ENCODE measurements at places on chromosomes 6 and 20.

DNA sequence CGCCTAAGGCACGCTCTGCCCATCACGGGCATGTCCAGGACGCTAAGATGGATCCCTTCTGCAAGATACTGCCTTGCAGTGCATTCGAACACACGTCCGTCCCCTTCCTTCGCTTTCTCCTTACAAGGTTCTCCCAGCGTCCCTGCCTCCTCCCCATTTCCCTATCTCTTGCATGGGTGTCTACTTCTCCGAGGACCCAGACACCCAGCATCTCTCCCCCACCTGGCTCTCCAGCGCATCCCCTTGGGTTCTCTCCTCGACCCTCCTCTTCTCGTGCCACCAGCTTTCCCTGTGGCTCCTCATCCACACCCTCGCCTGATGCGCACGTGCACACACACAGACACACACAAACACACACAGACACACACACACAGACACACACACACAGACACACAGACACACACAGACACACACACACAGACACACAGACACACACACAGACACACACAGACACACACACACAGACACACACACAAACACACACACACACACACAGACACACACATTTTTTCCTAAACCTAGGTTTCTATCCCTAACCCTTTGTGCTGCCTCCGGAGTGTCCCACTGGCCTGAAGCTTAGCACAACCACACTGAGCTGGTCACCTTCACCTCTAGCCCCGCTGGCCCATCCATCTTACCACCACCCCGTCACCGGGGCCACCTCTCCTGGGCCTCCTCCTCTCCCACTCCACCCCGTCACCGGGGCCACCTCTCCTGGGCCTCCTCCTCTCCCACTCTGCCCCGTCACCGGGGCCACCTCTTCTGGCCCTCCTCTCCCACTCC is 31.9 kb downstream of the ANKRD60 start:
- DNase-seq, result no peak

DNA sequence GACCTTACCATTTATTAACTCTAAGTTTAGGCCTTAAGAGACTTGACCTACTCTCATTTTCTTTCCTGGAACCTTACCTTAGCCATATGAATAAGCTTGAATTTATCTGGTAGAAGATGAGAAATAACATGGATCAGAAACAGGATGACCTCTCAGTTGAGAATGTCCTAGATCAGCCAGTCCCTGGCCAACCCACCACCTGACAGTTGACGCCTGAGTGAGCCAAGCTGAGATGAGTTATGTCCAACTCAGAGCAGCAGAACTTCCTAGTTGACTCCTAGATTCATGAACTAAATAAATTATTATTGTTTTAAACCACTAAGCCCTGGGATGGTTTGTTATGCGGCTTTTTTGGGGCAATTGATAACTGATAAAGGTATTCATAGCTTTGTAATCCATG is 233.0 kb upstream of the RAB32 start:
- DNase-seq, result no peak

DNA sequence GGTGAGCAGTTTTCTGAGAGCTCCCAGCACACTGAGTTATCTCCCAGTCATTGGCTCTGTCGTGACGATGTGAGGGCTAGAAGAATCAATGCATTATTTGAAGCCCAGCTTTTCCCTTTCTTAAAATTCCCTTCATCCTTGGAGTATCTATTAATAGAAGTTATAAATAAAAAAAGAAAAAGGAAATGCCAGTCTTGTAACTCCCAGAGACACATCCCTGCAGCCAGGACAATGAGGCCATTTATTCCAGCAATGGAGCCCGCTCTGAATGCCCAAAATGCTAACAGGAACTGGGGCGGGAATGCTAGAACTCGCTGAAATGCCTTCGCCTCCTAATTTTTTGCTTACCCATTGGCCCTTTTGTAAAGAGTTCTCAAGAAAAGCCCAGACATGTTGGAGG is 305.8 kb downstream of the TFAP2C start:
- DNase-seq, result no peak

DNA sequence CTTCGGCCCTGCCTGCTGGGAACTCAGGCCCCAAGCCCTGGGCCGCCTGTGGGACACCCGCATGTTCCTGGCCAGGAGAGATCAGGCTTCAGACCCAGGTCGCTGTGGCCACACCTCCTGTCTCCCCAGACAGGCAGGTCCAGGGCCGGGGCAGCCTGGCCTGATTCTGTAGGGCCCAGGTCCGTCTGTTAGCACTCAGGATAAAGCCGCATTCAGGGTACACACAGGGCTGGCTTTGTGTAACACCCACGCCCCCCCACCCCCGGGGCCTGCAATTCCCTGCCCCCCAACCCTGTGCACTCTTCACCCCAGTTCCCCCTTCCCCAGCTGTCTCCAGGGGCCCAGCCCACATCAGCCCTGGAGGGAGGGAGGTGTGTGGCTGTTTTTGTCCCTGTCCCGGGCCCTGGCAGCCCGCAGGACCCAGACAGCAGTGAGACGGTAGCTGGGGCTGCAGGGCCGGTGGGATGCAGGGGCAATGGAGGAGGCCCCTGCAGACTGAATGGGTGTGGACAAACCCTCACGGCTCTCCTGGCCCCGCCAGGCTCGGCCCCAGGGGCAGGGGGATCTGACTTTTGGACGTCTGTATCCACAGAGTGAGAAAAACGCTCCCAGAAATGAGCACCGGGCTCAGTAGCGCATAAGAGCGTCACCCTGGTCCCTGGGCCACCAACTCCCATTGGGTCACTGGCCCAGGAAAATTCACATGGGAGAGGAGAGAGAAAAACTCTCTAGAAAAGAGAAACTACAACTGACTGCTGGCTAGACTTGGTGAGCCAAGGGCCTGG is 42.4 kb upstream of the ZBP1 start:
- DNase-seq, result peak; percentile 37

GRCh38 chr6:157244175-157244574 is 79.1 kb downstream of the TMEM242 start:
- DNase-seq, result no peak

DNA sequence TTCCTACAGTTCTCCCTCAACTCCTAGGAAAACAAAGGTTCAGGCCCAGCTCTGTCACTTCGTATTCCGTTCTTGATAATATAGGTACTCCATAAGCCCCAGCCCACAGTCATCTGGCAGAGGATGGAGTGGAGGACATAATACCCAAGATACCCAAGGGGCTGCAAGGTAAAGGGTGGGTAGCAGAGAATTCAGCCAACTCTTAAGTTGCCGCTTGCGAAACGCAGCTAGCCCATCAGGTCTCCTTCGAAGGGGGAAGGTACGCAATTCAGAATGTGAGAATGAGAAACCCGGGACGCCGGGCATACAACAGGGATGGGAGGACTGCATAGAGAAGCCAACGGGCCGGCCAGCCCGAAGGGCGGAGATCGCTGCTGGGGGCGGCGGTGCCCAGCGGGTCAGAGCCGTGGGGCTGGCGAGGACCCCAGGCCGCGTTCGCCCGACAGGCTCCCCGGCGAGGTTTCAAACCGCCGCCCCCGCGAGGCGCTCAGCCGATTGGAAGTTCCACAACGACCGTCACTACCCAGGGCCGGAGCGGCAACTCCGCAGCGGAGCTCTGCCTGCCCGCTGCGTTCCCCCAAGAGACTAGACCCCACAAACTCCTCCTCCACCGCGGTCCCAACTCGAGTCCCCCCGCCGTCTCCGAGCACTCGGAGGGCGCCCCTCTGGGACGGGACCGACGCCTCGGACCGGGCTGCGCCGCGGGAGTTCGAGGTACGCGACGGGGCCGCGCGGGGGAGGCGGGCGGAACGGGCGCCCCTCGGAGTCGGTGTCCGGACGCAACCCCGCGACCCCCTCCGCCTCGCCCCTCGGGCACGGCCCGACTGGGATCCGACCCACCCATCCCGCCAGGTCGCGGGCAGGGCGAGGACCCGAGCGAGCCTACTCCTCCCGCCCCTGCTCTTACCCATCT is 911 bp downstream of the CDK19 start:
- peak; percentile 63 for DNase-seq

DNA sequence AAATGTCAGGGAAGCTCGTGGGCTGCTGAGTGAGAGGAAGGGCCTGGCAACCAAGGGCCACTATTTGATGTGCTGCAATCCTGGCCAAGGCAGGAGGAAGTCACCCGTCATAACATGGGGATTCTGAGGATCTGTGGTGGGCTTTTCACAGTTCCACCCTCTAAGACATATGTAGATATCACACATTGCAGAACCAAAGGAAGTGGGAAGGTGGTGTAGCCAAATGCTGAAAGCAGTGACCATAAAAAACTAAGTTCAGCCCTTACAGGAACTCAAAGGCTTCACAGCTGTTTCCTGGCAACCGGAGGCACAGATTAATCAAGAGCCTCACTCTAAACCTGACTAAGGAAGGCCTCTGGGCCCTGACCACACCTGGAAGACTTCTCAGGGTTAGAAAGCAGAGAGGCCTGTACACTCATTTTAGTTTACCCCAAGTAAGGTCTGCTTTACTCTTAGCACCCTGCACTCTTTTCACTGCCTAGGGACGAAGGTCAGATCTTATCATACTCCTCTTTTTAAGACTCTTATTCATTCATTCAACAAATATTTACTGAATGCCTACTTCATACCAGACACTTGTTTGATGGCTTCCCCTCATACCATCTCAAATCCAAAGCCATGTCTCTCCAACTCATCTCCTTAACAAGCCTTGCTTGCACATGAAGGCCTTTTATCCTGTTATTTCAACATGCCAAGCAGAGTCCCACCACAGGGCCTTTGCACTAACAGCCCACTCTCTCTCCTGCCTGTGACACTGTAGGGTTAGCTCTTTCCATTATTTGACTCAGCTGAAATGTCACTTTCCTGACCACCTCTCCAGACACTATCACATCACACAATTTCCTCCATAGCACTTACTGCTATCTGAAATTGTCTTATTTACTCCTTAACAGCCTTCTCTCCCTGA is 2.6 kb downstream of the UBE2V1 start:
- DNase-seq, result no peak

DNA sequence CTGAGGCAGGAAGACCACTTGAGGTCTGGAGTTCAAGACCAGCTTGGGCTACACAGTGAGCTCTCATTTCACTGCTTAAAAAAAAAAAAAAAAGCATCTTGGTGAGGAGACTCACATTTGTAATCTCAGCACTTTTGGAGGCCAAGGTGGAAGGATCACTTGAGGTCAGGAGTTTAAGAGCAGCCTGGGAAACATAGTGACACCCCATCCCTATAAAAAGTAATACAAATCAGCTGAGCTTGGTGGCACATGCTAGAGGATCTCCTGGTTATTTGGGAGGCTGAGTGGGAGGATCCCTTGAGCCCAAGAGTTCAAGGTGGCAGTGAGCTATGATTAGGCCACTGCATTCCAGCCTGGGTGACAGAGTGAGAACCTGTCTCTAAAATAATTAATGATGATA is 29.4 kb upstream of the SYNCRIP start:
- no peak for DNase-seq

GRCh38 chr20:24777746-24778145 is 171.3 kb upstream of the CST7 start:
- no peak for DNase-seq

GRCh38 chr20:45444050-45444449 is 25.5 kb upstream of the WFDC2 start:
- DNase-seq, result no peak

DNA sequence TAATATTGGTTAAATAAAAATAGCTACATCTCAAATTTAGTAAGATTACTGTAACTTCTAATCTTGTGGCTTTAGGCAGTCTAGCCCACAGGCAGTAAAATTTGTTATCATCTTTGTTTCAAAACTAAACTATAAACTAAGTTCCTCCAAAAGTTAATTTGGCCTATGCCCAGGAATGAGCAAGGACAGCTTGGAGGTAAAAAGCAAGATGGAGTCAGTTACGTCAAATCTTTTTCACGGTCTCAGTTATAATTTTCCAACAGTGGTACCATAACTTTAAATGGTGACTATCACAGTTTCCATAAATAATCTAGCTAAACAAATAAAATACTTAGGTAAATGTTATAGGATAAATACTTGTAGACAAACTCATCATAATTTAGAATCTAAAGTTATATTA is 63.0 kb downstream of the AGPAT4 start:
- no peak for DNase-seq

GRCh38 chr6:29230666-29231065 is 60.0 kb downstream of the OR2J2 start:
- DNase-seq, result no peak

DNA sequence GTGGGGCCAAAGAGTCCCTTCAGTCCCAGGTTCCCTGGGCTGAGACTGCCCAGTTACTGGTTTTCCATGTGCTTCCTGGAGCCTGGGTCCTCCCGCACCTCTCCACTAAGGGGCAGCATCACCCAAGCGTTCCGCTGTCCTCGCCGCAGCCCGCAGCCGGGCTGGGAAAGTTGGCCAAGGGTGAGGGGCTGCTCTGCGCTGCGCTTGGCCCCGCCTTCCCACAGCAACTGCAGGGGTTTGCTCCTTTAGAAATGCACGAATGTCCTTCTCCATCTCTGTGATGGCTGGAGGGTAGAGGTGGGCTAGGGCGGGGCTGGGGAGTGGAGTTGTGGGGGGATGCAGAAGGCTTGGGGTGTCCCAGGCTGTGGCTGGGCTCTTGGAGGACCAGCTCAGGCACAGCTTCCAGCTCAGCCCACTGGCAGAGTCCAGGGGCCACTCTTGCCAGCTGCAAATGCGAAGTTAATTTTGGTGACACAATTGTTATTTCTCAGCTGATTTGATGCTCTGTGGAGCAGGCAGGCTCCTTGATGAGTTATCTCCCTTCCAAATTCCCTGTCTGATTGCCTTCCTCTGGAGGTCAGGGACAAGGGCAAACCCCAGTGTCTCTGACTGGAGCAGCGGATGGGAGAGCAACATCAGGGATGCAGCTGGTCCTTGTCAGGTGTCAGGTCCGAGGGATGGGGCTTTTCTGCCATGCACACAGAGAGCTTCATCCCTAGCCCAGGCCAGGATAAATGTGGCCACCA is 63.2 kb downstream of the NOL4L start:
- DNase-seq, result peak; percentile 67

- DNase-seq, result no peak
These were observed 17.7 kb downstream of the RIPOR3 start for GRCh38 chr20:50673466-50674137.

DNA sequence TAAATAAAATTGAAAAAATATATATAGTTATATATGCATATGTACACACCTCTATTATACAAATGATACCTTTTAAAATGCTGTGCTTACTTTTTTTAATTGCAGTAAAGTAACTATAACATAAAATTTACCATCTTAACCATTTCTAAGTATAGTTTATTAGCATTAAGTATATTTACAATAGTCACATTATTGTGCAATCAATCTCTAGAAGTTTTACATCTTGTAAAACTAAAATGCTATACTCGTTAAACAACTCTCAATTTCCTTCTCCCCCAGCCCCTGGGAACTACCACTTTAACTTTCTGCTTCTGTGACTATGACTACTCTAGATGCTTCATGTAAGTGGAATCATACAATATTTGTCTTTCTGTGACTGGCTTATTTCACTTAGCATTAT is 146.7 kb upstream of the DST start:
- DNase-seq, result no peak

GRCh38 chr20:60372822-60373221 is 414.6 kb downstream of the CDH26 start:
- no peak for DNase-seq

GRCh38 chr20:54272901-54273488 is 65.1 kb downstream of the PFDN4 start:
- DNase-seq, result no peak

GRCh38 chr6:6556161-6556737 is 32.3 kb upstream of the LY86 start:
- DNase-seq, result no peak

Data from head of caudate nucleus (tissue), 42 donors.